NT2/D1 (cell line): ENCODE measurements at places on chromosomes 7 and 10.
A peak's percentile ranks its signal among the peaks of the same experiment; 100 is the strongest.

DNA sequence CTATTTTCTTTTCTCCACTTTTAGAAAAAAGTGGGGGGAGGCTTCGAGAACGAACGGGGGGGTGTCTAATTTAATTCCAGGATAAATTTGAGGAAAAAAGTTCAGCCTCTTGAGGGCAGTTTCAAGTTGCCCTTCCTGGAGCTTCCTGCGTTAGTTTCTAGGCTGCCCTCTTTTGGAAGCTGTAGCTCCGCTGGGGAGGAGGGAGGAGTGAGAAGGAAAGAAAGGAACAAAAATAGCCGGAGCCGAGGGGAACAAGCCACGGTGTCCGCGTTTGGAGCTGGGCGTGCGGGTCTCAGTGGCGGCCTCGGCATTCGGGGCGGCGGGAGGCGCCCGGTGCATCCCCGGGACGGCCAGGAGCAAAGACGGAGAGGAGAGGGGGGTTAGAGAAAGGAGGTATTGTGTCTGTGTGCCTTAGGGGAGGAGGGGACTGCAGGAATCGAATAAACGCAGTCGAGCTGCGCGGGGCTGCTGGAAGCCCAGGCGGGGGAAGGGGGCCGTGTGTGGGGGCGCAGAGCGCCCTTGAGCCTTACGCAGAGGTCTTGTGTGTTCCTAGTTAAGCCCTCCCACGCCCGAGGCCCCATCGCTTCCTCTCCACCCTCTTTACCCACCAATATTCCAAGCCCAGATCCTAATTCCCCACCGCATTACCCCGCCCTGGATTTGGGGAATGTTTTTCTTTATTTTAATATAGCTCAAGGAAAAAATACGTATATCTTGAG is 2.0 kb upstream of the TNRC18 start:
- peak; percentile 88 for DNase-seq

- no peak for DNase-seq
These were observed 31.0 kb upstream of the TRIM8 start for GRCh38 chr10:102613286-102613685.

- no peak for DNase-seq
These were observed 144.7 kb downstream of the PLCE1 start for GRCh38 chr10:94138391-94138790.

- no peak for DNase-seq
These were observed 81.3 kb downstream of the GRID1 start for GRCh38 chr10:86285136-86285790.

- no peak for DNase-seq
These were observed at the start of gene CAMK2B for GRCh38 chr7:44325201-44325671. CAMK2B (minus strand) TSS chr7:44325594; CDS start chr7:44325421, 173 bp downstream.

DNA sequence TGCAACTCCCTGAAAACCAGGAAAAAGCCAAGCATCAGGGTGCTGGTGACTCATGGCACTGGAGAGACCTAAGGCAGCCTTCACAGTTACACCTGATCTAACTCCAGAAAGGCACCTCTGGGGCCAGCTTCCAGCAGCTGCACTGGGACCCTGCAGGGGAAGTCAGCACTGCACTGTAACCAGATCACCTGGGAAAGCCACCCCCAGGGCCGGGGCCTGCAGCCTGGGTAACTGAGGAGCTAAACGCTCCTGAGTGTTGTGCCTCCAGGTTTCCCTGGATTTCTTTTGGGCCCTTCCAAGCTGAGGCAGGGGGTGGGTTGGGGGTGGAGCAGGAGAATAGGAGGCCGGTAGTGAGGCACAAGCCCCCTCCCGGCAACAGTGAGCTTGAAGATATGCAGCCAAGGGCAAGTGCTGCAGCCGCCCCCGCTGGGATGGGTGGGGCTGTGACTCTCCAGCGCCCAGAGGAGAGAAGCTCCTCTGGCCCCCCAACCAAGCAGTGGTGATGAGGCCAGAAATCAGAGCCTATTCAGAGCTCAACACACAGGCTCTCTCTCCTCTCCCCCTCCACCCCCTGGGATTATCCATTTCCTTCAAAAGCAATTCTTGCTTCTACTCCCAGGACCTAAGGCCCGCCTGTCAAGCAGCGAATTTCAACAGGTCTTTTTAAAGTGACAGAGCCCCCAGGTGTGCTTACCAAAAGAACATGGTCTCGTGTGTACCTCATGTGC is 2.6 kb downstream of the CXCL12 start:
- DNase-seq = no peak

- DNase-seq = no peak
These were observed 113.6 kb upstream of the AMPH start for GRCh38 chr7:38744746-38745145.

DNA sequence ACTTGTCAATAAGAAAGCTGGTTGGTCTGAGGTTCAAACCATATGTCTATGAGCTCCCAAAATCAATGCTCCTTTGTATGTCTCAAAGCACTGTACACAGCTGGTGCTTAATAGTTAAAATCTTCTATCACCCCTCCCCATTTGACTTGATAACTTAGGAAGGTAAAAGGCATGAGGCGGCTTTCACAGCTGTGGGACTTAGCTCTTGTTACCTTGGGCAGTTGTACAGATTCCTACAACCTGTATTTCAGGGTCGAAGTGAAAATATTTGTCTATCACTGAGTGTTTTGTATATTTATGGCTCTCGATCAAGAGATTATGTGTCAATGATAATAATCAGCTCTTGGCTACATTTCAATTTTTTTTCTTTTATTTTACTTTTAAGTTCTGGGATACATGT is 992 bp upstream of the KIFBP start:
- no peak for DNase-seq

DNA sequence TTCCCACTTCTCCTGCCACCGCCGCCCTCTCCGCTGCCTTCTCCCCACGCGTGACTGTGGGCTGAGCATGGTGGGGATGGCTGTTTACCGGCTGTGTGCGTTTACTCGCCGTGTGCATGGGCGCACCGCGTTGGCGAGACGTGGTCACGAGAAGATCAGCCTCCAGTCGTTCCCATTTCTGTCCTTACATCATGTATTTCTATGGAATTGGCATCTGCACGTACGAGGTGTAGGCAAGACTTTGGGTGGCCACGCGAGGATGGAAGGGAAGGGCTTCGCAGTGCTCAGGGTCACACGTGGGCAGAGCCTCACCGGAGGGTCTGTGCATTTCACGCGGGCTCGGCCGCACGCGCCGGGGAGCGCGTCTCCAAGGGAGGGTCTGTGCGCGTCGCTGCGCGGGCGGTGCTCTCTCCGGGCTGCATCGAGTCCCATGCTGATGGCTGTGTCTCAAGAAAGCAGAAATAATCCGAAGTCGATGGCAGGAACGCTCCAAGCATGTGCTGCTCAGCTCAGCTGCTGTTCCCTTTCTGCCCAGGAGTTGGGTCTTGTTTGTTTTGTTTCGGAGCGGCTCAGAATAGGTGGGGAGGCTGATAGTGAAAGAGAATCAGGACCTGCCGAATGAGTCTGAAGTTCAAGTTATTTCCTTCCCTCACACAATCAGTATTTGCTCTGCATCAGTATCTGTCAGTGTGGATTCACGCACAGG is 973 bp downstream of the CAMK1D start:
- DNase-seq = no peak

GRCh38 chr7:109997837-109998236 is 1093.1 kb upstream of the LRRN3 start:
- no peak for DNase-seq

- DNase-seq = no peak
These were observed 65.9 kb downstream of the GOLGA7B start for GRCh38 chr10:97915346-97916131.

GRCh38 chr10:104256335-104256961 is 1.8 kb downstream of the GSTO1 start:
- DNase-seq = no peak

DNA sequence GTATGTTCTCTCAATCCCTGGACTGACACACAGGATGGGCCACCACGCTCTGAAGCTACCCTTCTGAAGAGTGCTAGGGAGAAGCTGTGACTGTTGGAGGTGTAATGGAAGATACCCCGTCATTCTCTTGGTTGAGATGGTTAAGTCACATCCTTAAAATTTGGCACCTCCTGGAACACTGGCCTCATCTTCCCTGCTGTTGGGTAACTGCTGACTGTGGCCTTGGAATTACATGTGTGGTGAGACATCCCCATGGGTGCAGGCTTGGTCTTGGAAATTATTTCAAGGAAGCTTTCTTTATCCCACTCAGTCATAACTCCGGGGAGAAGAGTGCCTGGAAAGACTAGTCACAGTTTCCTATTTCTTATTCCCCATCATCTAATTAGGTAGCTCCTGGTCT is 62.0 kb downstream of the LRMDA start:
- no peak for DNase-seq

- DNase-seq = no peak
These were observed 49.9 kb downstream of the SIRT1 start for GRCh38 chr10:67934336-67934735.
